AG04450 (cell line): ENCODE measurements at places on chromosomes 2 and 18.
A peak's percentile ranks its signal among the peaks of the same experiment; 100 is the strongest.

DNA sequence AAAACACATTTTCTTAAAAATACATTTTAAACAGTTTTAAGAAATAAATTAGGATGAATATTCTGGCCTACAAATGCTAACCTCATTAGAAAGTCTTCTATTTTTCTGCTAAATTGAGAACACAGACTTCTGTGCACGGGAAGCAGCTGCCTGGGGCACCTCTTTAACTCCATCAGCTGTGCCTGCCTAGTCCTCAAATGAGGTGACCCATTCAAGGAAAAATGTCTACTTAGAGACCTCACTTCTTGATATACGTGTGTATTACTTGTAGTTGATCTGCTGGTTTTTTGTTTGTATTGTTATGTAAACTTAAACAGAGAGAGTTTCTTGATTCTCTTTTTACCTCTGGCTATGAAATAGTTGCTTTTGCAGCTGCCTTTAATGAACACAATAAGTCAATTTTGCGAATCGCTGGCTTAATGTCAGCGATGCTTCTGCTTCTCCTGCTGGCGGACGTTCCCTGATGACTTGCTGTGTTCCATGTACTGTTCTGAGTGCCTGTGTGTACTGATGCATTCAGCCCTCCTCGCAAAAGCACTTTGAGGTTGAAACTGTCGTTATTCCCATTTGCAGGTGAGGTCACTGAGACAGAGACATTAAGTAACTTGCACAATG is 88.7 kb upstream of the TXNDC2 start:
- DNase-seq = no peak

DNA sequence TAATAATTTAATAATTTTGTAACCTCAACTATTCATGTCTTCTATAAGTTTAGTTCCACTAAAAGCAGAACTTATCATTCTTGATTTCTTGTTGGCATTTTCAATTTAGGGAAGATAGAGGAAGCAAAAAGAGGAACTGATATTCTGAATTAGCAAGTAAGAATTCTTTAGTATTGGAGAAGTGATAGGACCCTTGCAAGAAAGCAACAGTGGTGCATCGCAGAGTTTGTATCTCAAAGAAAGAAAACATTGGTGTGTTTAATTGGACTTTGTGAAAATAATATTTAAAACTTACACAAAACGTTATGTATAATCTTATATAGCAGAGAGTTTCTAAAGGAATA is 36.5 kb upstream of the TNFRSF11A start:
- no peak for DNase-seq

DNA sequence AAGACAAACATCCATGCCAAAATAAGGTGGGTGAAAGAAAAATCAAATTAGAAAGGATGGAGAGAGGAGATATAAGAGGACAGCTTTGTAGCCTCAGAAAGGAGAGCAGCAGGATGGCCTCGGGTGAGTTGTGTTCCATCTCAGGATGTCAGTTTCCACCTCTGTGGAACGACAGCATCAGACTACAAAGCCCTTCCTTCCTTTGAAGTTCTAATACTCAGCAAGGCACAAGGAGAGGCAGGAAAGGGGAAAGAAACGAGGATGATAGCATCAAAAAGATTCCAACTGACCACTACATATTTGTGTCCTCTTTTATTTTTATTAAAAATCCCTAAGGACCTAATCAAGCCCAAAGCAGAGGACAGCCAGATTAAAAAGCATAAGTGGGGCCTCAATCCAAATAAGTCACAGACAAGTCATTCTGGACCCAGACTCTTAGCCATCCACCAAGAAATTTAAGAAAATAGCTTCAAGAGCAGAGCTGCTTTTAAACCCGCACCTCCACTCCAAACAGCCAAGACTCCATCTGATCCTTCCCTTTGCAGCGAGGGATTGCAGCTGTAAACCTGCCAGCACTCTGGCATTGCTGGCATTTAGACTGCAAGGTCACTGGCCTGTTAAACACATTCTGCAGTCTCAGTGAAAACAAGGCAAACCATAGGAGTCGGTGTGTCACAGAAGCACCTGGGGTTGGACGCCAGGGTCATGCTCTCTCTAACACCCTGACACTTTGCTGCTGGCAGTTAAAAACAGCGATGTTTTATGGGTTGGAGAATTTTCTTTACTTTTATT is 314.5 kb upstream of the CHAC2 start:
- no peak for DNase-seq

DNA sequence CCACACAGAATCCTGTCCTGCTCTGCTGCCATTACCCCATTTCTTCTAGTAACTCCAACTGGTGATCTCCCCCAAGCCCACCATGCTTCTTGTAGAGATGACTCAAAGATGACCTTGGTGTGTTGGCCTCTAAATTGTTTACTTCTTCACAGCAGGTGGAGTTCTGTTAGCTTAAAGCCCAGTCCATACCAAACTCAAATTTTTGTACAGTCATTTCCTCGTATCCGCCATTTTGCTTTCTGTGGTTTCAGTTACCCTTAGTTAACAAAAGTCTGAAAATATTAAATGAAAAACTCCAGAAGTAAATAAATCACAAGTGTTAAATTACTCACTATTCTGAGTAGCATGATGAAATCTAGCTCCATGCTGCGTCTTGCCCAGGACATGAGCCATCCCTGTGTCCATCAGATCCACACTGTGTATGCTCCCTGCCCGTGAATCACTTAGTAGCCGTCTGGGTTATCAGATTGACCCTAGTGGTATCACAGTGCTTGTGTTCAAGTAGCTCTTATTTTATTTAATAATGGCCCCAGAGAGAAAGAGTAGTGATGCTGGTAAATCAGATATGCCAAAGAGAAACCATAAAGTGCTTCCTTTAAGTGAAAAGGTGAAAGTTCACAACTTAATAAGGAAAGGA is 133.3 kb upstream of the NOL4 start:
- no peak for DNase-seq

DNA sequence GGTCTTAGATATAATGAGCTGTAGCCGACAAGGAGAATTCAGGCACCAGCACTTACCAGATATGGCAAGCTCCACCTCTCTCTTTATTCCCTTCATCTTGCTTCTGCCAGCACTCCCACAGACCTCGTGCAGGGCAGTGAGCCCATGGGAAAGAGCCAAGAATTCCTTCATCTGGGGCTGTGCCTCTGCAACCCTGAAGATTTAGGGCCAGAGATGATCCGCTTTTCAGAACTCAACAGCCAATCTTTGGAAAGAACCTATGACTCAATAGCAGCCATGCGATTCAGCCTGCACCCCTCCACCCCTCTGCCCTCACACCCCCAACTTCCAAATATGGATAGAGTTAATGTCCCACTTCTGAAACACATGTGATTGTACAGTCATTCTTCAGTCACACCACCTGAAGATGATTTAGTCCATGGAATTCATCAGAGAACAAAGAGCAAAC is 533.7 kb upstream of the TNP1 start:
- DNase-seq = peak; percentile 95

DNA sequence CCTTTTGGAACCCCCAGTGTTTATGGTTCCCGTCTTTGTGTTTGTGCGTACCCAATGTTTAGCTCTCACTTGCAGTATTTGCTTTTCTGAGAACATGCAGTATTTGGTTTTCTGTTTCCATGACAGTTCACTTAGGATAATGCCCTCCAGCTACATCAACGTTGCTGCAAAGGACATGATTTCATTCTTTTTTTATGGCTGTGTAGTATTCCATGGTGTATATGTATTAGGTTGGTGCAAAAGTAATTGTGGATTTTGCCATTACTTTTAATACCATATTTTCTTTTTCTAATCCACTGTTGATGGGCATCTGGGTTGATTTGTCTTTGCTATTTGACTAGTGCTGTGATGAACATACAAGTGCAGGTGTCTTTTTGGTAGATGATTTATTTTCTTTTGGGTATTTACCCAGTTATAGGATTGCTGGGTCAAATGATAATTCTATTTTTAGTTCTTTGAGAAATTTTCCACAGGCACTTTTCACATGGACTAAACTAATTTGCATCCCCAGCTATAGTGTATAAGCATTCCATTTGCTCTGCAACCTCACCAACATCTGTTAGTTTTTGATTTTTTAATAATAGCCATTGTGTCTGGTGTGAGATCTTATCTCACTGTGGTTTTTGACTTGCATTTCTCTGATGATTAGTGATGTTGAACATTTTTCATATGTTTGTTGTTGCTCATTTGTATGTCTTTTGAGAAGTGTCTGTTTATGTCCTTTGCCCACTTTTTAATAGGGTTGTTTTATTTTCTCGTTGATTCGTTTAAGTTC is 63.6 kb downstream of the CERS6 start:
- no peak for DNase-seq

DNA sequence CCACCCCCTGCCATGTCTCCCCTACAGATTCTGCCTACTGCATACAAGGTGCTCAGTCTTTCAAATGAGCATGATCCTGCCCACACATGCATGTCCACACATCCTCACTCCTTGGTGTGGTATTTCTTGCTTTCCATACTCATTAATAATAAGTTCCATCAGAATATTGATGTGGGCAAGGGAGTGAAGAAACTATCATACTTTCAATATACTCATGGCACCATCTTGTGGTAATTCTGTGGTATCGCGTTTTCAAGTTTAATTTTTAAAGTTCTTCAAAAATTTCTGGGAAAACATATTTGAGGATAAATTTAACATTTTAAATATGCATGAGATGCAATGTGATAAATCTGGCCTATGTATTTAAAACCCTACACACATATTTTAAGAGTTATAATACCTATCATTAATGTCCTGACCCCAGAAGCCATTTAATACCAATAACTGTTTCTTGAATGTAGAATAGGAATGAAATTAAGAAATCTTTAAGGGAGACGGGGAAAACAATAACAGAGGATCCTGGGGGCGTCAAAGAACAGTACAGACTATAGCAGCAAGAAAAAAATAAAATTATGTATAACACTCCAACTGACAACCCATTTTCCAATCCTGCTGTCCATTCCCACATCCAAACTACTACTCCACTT is 110.1 kb downstream of the ZNF385B start:
- DNase-seq = no peak

GRCh38 chr2:26618611-26619010 is 22.6 kb downstream of the CIB4 start:
- no peak for DNase-seq

- no peak for DNase-seq
These were observed 151.9 kb upstream of the PELI1 start for GRCh38 chr2:64296140-64296480.

DNA sequence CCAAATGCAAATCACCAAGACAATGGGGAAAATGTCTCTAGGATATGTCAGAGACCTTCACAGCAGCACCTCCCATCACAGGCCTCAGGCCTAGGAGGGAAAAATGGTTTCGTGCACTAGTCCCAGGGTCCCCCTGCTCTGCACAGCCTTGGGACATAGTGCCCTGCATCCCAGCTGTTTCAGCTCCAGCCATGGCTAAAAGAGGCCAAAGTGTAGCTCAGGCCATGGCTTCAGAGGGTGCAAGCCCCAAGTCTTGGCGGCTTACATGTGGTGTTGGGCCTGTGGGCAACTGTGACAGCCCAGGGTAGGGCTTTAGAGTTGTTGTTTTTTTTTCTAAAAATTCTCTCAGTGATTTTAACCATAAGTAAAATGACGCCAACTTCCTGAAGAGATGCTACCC is 25.5 kb upstream of the SOCS6 start:
- no peak for DNase-seq

DNA sequence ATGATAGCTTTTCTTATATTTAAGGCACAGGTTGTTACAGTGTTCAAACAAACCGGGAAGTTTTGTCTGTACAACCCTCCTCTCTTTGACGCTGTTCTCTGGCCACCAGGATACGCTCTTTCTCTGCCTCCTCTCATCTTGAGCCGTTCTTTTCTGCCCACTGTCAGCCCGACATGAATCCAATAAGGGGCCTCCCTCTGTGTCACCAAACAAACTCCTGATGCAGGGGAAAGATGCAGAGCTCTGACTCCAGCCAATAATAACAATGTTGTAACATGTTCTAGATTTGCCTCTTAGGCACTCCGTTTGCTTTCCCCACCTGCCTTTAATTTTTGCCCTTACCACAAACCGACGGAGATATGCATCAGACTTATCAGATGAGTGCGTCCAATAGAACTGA is 449.3 kb downstream of the SLC4A3 start:
- no peak for DNase-seq

- no peak for DNase-seq
These were observed 908.4 kb upstream of the CRIM1 start for GRCh38 chr2:35447215-35447614.

DNA sequence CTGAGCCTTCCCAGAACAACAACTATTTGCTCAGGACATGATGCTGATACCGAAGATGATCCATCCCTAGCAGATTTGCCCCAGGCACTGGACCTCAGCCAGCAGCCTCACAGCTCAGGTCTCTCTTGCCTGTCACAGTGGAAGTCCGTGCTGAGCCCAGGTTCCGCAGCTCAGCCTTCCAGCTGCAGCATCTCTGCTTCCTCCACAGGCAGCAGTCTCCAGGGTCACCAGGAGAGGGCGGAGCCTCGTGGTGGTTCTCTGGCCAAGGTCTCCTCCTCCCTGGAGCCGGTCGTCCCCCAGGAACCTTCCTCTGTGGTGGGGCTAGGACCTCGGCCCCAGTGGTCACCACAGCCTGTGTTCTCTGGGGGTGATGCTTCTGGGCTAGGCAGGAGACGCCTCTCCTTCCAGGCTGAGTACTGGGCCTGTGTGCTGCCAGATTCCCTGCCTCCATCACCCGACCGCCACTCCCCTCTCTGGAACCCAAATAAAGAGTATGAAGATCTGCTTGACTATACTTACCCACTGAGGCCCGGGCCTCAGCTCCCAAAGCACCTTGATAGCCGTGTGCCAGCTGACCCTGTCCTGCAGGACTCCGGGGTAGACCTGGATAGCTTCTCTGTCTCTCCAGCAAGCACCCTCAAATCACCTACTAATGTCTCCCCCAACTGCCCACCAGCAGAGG is 15.4 kb downstream of the CEP68 start:
- no peak for DNase-seq

DNA sequence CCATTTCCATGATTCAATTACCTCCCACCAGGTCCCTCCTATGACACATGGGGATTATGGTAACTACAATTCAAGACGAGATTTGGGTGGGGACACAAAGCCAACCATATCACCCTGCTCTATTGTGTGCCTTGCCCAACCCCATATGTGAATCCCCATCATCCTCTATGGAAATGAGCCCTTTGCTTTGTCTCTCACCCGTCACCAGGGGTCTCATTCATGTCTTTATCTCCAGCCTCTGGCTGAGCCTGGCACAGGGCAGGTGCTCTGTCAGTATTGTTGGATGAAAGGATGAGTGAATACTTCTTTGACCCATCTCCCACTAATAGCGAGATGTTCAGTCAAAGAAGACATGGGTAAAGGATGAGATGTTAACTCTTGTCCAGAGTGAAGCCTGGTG is 116.6 kb upstream of the LGALSL start:
- no peak for DNase-seq

DNA sequence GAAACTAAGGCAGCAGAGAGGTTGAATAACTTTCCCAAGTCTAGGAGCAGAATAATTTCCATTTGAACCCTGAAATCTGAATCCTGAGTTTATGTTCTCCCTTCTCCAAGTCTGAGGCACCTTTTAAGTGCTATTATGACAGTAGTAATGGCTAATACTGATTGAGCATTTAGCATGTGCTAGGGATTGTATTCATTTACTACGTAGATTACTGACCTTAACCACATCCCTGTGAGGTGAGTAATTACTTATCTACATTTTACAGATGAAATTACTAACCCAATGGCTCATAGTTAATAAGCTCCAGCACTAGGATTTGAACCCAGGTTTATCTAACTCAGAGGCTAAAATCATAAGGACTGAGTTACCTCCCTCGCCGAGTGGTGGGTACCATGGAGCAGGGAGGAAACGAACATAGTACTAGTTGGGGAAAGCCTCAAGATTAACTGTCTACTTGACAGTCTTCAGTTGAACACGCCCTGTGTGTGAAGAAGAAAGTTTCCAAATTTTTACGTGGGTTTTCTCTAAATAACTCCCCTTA is 93.0 kb downstream of the MAPRE2 start:
- DNase-seq = no peak

- no peak for DNase-seq
These were observed 351.9 kb upstream of the ID2 start for GRCh38 chr2:8329660-8330622.
